ENCODE measurements at places on chromosomes 6 and 20.

DNA sequence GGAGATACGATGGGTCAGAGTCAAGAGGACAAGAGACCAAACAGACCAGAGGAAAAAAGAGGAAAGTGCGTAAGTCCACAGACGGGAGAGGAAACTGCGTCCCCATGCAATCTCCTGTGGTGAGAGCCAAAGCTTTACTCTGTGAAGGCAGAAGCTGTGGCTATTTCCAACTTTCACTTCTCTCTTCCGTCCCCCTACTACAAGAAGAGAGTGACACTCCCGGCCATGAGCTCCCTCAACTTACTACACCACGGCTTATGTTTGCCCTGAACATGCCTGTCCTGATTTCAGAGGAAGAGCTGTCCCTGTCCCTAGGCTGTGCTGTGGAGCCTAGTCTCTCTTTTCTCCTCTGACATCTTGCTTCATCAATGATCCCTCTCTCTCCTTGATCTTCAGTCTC is 11.5 kb upstream of the SSR1 start:
- DNase-seq: no peak

- peak; percentile 68 for DNase-seq
Measured at GRCh38 chr6:137705160-137706082, 161.6 kb upstream of the TNFAIP3 start.

DNA sequence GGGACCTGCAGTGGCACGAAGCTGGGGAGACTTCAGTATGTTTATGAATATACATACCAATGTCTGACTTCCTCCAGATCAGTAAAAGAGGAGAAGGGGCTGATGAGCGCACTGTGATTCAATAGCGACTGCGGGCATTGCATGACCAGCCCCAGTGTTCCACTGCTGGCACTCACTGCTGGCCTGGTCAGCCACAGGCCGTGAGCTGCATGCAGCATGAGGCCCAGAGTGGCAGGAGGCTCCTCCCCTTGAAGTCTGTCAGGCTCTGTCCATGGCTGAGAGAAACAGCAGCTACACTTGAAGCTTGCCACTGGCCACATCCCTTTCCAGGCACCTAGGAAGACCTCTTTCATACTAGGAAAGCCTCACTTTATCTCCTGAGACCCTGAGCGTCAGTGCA is 265.9 kb upstream of the CDYL start:
- no peak for DNase-seq

GRCh38 chr6:148874698-148875293 is 128.0 kb downstream of the UST start:
- no peak for DNase-seq

DNA sequence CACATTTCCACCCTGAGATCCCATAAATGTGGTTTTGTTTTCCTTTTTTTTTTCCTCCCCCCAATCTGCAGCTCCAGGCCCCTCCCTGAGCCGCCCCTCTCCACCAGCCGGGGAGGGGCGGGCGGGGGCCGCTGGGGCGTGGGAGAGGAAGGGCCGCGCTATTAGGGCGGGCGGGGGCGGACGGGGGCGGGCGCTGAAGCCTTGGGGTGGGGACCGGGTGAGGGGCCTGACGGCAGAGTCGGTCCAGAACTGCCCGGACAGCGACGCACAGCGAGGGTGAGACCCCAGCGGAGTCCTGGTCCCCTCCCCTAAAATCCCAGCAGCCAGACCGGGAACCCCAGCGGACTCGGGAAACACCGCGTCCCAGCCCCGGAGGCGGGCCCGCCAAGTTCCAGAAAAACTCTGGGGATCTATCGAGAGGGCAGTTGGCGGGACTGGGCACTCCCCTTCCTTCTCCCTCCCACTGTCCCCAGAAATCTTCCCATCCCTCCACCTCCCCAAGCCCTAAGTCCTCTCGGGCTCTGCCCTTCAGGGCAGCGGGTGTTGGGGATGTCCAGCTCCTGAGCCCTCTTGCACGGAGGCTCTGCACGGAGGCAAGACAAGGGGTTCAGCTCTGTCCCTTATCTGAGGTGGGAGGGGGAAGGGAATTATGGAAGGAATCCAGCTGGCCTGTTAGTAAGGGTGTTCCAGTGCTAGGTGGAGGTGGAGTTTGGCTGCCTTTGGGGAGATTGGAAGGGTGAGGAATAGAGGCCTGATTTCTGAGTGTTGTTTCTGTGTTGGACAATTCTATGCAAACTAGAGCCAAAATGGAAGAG is at the start of gene PRICKLE4:
TSS of gene PRICKLE4 (plus strand) at position 232 of the 815 bp plus-strand sequence. CDS start 2,692 bp downstream, outside the sequence.
- no peak for DNase-seq

DNA sequence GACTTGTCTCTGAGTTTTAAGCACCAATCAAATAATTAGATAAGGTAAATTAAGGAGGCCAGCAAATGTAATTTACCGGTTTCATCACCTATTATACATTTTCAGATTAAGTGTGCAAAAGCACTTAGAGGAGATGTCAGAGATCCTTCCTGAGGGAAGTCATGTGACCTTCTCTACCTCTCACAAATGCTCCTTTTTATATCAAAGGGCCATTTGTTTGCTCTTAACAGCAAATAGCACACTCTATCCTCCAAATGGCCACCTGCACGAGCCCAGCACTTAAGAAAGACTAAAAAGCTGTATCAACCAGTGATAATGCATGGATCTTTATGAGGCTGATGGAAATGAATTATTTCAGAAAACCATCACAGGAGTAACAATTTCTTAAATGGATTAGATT is 149.4 kb downstream of the ELOVL4 start:
- DNase-seq: no peak

- DNase-seq: no peak
Measured at GRCh38 chr6:166379800-166380199, 2.9 kb downstream of the MPC1 start.

- no peak for DNase-seq
Measured at GRCh38 chr6:135891710-135892109, 40.2 kb downstream of the PDE7B start.

GRCh38 chr6:9499709-9500108 is 915.2 kb downstream of the TFAP2A start:
- DNase-seq: no peak

- no peak for DNase-seq
Measured at GRCh38 chr6:5898563-5898962, 108.2 kb downstream of the NRN1 start.

DNA sequence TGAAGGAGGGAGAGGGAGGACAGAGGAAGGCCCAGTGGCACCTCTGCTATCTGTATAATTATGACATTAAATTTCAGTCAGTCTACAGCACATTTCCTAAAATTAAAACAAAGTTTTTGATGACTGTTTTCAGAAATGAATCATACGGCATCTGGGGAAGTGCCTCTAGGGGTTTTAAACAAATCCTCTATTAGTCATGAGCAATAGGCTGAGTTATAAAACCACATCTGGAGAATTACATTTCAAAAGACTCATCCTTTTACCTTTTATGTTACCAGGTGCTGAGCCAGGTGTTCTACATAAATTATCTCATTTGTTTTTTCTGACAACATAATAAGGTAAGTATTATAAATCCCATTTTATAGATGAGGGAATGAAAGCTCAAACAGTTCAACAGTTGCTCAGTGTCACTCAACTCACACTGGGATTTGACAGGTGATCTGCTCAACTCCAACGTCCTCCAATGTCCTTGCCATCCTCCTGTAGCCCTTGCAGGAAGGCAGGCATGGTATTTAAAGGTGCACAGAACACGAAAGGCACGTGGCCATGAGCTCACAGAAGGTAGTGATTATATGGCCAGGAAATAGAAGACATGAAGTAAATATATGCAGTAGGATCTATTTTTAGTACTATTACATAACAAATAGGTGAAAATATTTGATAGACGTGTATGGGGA is 184.2 kb upstream of the MAN1A1 start:
- DNase-seq: no peak

GRCh38 chr6:79377888-79378348 is 143.4 kb upstream of the HMGN3 start:
- DNase-seq: no peak

DNA sequence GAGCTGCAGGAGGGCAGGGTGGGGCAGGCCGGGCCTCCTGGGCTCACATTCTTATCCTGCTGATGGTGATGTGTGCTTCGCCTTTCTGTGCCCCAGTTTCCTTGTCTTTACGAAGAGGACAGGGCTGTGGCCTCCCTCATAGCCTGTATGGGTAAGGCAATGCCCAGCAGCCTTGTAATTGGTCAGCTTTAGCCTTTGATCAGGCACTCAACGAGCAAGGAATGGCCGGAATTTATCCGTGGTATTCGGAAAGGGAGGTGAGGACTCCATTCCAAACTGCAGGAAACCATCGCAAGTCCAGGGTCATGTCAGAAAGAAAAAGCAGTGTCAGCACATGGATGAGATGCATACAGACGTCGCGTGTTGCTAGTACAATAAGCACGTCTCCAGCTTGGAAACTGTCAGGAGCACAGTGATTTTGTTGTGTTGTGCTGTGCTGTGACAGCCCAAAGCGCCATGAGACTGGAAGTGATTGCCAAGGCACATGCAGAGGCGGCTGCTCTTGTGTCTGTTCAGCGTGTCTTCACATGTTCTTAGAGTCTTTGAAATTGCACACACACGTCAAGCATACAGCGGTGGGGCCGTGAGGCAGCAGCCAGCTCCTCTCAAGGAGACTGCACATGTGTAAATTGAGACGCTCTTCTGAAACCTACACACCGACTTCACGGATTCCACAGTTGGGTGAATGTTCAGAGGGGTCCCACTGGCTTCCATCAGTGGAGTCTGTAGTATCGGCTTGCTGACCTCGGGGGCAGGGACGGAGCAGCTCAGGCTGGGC is 6.2 kb downstream of the SS18L1 start:
- DNase-seq: no peak

DNA sequence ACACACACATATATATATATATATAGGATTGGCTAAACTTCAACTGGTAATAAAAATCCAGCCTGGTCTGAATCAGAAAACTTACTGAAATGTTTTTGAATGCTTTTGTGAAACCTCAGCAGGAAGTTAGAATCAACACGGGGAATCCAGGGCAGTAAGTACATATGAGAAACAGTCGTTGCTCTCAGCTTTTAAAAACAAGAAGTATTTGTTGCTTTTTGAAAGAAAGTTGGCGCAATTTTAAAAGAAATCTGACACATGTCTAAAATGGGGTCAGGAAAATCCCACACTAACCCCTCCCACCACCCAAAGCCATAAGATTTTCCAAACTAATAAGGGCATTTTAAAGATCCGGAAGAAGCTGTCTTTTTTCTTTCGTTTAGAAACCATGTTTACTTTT is 11.5 kb upstream of the CCDC170 start:
- DNase-seq: peak; percentile 33

DNA sequence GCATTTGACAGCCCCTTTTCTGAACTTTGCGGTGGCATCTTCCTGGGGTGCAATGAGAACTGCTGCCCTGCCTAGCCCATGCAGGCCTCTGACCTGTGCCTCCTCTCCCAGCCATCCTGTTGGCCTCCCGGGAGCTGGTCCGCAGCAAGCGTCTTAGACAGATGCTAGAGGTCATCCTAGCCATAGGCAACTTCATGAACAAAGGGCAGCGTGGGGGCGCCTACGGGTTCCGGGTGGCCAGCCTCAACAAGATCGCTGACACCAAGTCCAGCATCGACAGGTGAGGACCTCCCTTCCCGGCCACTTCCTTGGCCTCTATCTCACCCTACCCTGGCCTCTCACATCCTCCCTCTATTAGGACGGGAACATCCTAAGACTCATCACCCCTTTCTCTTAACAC is 37.6 kb downstream of the MOCS1 start:
- DNase-seq: no peak

GRCh38 chr6:169990095-169991030 is 238.9 kb downstream of the ERMARD start:
- peak; percentile 74 for DNase-seq

- no peak for DNase-seq
Measured at GRCh38 chr6:150320442-150320841, 48.4 kb upstream of the IYD start.

DNA sequence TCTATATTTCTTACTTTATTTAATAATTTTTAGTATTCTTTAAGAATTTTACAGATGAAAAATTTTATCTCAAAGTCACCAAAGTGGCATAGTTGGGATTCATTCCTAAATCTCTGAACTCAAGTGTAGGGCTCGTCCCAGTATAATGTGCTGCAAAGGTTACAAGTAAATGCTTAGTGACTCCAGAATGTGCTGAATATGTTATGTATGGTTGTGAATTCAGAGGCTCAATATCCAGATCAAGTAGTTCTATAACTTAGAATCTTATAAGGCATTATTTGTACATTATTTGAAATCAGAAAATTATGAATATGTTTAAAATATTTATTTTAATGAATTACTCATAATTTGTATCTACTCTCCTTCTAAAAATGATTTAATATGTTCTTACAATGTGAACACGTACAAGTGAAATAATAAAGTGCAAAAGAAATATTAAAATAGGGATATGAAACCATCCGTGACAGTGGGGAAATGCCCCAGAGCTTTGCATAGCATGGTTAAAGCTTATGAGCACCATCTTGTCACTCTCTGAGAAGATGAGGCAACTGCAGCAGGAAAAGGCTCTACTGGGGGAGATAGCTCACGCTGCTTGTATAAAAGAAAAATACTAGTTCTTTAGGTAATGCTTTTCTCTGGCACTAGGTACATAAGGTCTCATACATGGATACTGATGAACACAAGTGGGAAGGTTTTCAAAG is 259.0 kb downstream of the FOXC1 start:
- DNase-seq: no peak

DNA sequence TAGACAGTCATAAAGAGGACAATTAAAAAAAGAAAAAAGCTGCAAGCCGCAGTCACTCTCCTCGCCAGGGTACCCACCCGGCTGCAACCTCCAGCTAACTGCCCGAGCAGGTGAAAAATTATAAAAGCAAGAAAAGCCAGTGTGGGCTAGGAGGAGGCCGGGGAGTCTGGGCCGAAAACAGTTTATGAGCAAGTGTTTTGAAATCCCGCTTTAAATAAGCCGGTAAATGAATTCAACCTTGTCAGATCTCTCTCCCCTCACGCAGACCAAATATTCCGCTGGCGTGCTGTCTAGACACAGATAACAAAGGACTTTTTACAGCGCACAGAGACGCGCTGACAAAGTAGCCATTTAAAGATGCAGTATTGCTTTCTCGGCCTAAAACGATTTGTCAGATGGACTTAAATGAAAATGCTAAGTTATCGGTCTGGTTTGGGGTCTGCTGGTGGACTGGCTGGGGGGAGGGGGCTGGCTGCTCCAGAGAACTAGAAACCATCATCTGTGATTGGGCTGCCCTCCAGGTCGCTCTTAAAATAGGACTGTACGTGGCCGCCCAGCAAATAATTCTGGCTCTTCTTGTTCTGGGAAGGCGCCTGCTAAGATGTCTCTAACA is 24.6 kb downstream of the PMEPA1 start:
- DNase-seq: no peak

GRCh38 chr6:72554761-72555221 is 67.1 kb upstream of the KCNQ5 start:
- DNase-seq: no peak

- DNase-seq: no peak
Measured at GRCh38 chr6:27422651-27423332, 34.2 kb downstream of the ZNF391 start.

Measured in CD4-positive, alpha-beta T cell treated with Interleukin-1 beta for 1 hour (primary cell).